Kidney (tissue), 22 donors: ENCODE measurements at places on chromosomes 3 and 15.

DNA sequence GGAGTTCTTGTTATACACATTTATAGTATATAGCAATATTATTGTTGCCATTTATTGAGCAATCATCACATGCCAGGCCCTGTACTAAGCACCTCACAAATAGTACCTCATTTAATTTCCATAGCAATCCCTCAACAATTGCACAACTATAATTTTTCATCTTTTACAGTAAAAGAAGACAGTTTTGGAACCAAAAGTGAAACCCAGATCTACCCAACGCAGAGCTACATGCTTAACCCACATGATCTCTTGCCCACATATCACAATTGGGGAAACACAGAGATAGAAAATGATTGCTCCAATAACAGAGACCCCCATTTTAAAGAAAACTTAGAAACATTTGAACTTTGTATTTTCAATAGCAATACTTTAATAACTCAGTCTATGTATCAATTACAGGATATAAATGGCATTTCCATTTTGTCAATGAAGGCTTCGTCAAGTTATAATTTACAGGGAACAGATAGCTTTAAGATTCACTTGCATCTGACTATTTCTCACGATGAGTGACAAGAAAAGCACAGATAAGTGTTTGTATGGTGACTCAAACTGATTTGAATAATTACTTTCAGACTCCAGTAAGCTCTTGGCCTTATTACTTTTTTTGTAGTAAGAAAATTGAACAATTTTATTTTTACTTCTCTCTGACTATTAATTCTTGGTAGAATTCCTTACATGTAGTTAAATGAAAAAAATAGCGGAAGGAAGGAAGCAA lies 38.7 kb upstream of the CCDC50 start:
- DNase-seq, result no peak
- H3K4me1 ChIP-seq, result no peaks in the 10 kb centered on the region
- H3K4me3 ChIP-seq, result no peak overlapping the region
- no peaks in the 10 kb centered on the region for H3K27me3 ChIP-seq
- H3K36me3 ChIP-seq, result no peaks in the 10 kb centered on the region

GRCh38 chr15:61248790-61249189 lies 19.7 kb upstream of the RORA start:
- H3K4me1 ChIP-seq, result no peaks in the 10 kb centered on the region
- no peaks in the 10 kb centered on the region for H3K36me3 ChIP-seq
- no peaks in the 10 kb centered on the region for H3K27me3 ChIP-seq
- H3K27ac ChIP-seq, result no peak overlapping the region
- H3K4me3 ChIP-seq, result no peak overlapping the region
- no peak for DNase-seq

DNA sequence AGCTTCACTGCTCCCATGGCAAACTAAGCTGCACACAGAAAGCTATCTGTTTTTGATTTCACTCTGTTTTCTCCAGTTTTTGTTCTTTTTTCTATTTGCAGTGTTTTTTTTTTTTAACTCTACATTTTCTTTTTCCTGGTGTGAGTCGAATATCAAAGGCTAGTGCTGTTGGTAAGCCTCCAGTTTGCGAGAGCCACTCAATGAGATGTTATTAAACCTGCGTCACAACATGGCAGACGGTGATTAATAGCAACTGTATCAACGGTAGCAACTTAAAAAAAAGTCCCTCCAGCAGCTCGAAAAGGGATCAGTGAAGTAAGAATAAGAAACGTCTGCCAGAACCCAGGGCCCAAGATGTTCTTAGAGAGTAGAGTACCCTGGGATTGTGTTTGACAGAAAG lies 84.1 kb downstream of the MEIS2 start:
- DNase-seq, result peak; percentile 52
- peaks cover 5% of the 10 kb centered on the region for H3K4me1 ChIP-seq
- H3K27ac ChIP-seq, result peak overlapping the region; percentile 42
- H3K4me3 ChIP-seq, result no peak overlapping the region
- peaks cover 3% of the 10 kb centered on the region for H3K36me3 ChIP-seq

DNA sequence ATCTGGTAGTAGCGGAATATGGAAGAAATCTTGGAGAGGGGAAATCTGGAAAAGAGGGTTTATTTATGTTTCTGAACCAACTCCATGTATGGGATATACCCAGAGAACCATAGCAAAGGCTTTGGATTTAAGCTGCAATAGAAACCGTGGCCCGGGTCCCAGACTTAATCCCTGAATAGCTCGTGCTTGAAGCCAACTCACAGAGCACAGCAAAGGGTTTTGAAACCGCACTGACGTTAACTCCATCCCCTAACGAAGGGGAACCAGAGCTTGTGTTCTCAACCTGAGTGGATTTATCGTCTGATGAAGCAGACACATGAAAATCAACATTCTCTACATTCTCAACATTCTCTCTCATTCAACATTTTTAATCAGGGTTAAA lies 154.6 kb downstream of the APBA2 start:
- DNase-seq, result no peak
- no peaks in the 10 kb centered on the region for H3K27me3 ChIP-seq
- H3K27ac ChIP-seq, result no peak overlapping the region
- H3K36me3 ChIP-seq, result no peaks in the 10 kb centered on the region
- H3K4me1 ChIP-seq, result no peaks in the 10 kb centered on the region
- no peak overlapping the region for H3K4me3 ChIP-seq

- no peaks in the 10 kb centered on the region for H3K36me3 ChIP-seq
- H3K4me3 ChIP-seq, result no peak overlapping the region
- no peaks in the 10 kb centered on the region for H3K4me1 ChIP-seq
- H3K27ac ChIP-seq, result no peak overlapping the region
- H3K27me3 ChIP-seq, result no peaks in the 10 kb centered on the region
Measured at GRCh38 chr15:66139591-66140207, 113.9 kb downstream of the MEGF11 start.

GRCh38 chr3:189712906-189713483 lies 81.8 kb downstream of the TP63 start:
- no peak overlapping the region for H3K4me3 ChIP-seq
- no peaks in the 10 kb centered on the region for H3K27me3 ChIP-seq
- no peaks in the 10 kb centered on the region for H3K36me3 ChIP-seq
- H3K4me1 ChIP-seq, result no peaks in the 10 kb centered on the region

DNA sequence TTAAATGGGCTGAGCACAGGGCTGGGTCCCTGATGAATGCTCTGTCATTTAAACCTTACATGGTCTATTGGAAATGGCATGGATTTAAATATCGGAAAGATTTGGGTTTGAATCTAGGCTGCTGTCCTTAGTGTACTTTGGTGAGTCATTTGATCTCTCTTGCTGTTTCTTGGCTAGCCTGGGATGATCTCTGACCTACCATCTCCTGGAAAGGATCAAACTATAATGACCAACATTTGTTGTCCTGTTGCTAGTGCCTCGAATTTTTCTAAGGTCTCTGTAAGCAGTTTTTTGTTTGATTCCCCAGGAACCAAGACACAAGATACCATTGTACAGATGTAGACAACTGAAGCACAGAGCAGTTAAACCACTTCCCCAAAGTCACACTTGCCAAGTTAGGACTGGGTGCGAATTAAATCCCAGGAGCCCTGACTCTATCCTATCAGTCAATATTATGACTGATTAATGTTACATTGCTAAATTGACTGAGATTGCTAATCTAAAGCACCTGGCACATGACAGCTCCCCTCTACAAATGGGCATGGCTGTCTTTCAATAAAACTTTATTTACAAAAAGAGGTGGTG lies 244.9 kb upstream of the MCTP2 start:
- H3K4me3 ChIP-seq, result no peak overlapping the region
- H3K27me3 ChIP-seq, result no peaks in the 10 kb centered on the region
- H3K4me1 ChIP-seq, result no peaks in the 10 kb centered on the region
- no peaks in the 10 kb centered on the region for H3K36me3 ChIP-seq

DNA sequence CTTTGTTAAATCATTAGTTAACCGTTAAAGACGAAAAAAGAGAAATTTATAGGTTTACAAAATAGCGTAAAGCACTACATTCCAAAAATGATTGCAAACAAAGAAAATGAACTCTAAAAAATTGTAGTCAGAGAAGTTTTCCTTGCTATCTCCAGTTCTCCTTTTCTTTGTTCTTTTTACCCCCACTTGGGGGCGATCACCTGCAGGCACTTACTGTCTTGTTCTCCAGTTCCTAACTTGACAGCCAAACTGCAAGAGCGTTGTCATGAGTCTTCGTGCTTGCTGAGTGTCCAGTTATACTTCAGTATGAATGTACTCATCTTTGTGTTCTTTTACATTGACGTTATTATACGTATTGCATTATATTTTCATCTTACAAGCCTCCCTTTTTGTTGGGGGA lies 54.5 kb downstream of the CHD2 start:
- no peaks in the 10 kb centered on the region for H3K4me1 ChIP-seq
- peaks cover 20% of the 10 kb centered on the region for H3K36me3 ChIP-seq
- no peaks in the 10 kb centered on the region for H3K27me3 ChIP-seq
- H3K27ac ChIP-seq, result no peak overlapping the region

- no peaks in the 10 kb centered on the region for H3K27me3 ChIP-seq
- H3K4me3 ChIP-seq, result no peak overlapping the region
- H3K36me3 ChIP-seq, result no peaks in the 10 kb centered on the region
Measured at GRCh38 chr15:61051569-61052031, 177.5 kb downstream of the RORA start.

DNA sequence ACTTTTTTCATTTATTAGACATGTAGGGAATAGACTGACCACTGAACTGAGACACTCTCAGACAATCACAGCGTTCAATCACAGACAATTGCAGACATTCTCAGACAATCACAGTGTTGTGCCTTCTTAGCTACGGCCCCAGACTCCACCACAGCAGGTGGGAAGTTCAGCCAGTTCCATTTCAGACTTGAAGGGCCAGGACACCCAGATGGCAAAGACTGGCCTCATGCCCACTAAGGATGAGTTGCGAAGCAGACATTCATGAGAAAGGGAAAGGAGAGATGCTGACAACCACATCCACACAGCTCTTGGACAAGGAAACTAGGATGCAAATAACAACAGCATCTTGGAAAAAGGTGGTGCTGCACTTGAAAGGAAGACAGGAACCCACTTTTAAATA lies 21.9 kb upstream of the ALDH1L1 start:
- no peaks in the 10 kb centered on the region for H3K4me1 ChIP-seq
- H3K27me3 ChIP-seq, result no peaks in the 10 kb centered on the region
- DNase-seq, result no peak
- H3K4me3 ChIP-seq, result no peak overlapping the region

- H3K27ac ChIP-seq, result no peak overlapping the region
- H3K27me3 ChIP-seq, result no peaks in the 10 kb centered on the region
- H3K36me3 ChIP-seq, result no peaks in the 10 kb centered on the region
- H3K4me3 ChIP-seq, result no peak overlapping the region
- no peaks in the 10 kb centered on the region for H3K4me1 ChIP-seq
Measured at GRCh38 chr3:152621967-152622810, 212.7 kb upstream of the P2RY1 start.

DNA sequence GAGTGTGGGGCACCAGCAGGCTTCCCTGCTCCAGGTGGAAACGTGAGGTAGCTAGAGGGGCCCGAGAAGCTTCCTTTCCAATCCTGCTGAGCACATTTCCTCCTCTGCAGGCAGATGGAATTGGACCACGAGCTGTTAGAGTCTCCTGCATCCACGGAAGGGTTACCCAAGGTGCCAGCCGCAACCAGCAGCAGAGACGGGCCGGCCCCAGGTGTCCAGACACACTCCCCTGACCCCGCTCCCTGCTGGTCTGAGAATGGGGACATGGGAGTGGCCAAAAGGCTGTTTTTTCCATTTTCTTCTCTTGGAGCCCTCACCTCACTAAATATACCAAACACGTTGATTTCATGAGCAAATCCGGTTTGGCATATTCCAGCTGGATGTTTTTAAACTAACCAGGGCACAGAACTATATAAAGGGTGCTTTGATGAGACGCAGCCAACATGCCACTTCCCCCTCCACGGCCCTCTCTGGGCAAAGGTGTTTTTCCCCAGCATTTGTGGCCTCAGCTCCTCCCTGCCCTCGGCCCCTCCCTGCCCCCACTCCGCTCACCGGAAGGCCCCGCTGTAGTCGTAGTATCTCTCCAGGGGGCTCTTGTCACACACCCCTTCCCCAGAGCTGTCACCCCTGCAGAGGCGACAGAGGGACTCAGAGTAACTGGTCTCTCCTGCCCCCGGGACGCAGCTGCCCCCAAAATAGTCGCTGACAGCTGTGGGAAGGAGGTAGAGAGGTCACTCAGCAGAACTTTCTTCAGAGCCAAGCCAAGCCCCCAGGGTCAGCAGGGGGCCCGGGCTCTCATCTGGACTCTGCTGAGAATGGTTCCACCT lies 7.0 kb downstream of the MELTF start:
- H3K27ac ChIP-seq, result no peak overlapping the region
- no peaks in the 10 kb centered on the region for H3K27me3 ChIP-seq
- H3K4me1 ChIP-seq, result no peaks in the 10 kb centered on the region
- H3K36me3 ChIP-seq, result no peaks in the 10 kb centered on the region

DNA sequence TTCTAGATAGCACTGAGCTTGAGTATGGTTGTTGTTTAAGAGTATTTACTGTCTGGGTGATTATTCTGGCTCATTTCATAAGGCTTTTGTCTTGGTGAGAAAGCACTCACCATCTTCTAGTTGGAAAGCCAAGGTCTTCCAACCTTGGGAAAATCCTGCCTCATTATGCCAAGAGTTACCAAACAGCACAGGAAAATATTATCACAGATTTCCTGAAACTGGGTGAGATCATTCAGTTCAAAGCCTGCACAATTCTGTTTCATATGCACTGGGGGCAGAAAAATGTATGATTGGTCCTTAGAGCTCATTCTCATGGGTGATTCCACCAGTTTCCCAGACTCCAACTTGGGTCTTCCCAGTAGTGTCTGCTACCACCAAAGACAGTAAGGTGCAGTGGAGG lies 291.8 kb downstream of the RORA start:
- H3K27ac ChIP-seq, result no peak overlapping the region
- no peaks in the 10 kb centered on the region for H3K4me1 ChIP-seq
- no peak for DNase-seq
- no peaks in the 10 kb centered on the region for H3K27me3 ChIP-seq
- H3K36me3 ChIP-seq, result no peaks in the 10 kb centered on the region

GRCh38 chr3:76917436-76917835 lies 122.5 kb upstream of the ROBO2 start:
- H3K4me3 ChIP-seq, result no peak overlapping the region
- H3K27me3 ChIP-seq, result no peaks in the 10 kb centered on the region
- DNase-seq, result no peak
- no peaks in the 10 kb centered on the region for H3K36me3 ChIP-seq
- H3K27ac ChIP-seq, result no peak overlapping the region

- no peaks in the 10 kb centered on the region for H3K4me1 ChIP-seq
- no peaks in the 10 kb centered on the region for H3K36me3 ChIP-seq
- H3K27ac ChIP-seq, result no peak overlapping the region
- no peak overlapping the region for H3K4me3 ChIP-seq
- no peak for DNase-seq
Measured at GRCh38 chr15:27097506-27097905, 126.5 kb downstream of the GABRG3 start.

GRCh38 chr15:64071931-64072765 lies 21.5 kb downstream of the CIAO2A start:
- H3K36me3 ChIP-seq, result no peaks in the 10 kb centered on the region
- no peaks in the 10 kb centered on the region for H3K4me1 ChIP-seq
- H3K27ac ChIP-seq, result peak overlapping the region; percentile 72
- H3K27me3 ChIP-seq, result no peaks in the 10 kb centered on the region
- no peak for DNase-seq
- no peak overlapping the region for H3K4me3 ChIP-seq

DNA sequence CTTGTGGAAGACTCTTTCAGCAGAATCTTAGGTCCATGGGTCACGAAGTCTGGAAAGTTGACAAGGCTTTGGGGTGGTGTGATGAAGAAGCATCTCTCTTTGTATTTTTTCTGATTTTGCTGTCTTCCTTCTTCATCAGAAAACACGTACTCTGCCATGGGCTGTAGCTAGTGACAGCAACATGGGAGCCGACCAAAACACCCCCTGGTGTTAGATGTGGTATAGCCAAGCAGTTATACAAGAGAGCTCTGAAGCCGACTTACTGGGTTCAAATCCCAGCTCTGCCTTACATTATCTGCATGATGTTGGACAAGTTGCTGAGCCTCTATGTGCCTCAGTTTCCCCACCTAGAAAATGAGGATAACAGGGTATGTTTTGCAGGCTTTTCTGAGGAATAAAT lies 32.9 kb upstream of the LYZL4 start:
- H3K4me3 ChIP-seq, result no peak overlapping the region
- H3K4me1 ChIP-seq, result no peaks in the 10 kb centered on the region
- DNase-seq, result no peak
- no peaks in the 10 kb centered on the region for H3K36me3 ChIP-seq
- H3K27ac ChIP-seq, result no peak overlapping the region
